MCF 10A (cell line): ENCODE measurements at places on chromosomes 13 and 19. TPM values are rescaled to one million over a fixed set of nuclear protein-coding genes. Genes with fewer than 3 reads are reported as not detected.

The CHAF1A gene
- total RNA-seq, result 15.3 and 16.7 TPM in 2 replicates

The DKKL1 gene
- 0.56 TPM in 1 of 2 replicates, not detected in the other for total RNA-seq

The TEX26 gene
- total RNA-seq, result not detected in 2 replicates

The PRR12 gene
- 19.0 and 20.2 TPM in 2 replicates for total RNA-seq

The ADGRE1 gene
- not detected in 2 replicates for total RNA-seq

- DNase-seq, result no peak
These were observed 33.5 kb upstream of the IRS2 start for GRCh38 chr13:109819874-109820273.

DNA sequence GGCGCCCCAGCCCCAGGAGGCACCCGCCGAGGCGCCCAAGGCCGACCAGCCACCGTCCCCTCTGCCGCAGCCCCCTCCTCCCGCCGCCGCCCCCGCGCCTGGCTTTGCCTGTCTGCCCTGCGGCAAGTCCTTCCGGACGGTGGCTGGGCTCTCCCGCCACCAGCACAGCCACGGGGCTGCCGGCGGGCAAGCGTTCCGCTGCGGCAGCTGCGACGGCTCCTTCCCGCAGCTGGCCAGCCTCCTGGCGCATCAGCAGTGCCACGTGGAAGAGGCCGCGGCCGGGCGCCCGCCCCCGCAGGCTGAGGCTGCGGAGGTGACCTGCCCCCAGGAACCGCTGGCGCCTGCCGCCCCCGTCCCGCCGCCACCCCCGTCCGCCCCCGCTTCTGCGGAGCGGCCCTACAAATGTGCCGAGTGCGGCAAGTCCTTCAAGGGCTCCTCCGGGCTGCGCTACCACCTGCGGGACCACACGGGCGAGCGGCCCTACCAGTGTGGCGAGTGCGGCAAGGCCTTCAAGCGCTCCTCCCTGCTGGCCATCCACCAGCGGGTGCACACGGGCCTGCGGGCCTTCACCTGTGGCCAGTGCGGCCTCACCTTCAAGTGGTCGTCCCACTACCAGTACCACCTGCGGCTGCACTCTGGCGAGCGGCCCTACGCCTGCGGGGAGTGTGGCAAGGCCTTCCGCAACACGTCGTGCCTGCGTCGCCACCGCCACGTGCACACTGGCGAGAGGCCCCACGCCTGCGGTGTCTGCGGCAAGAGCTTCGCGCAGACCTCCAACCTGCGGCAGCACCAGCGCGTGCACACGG, 2.6 kb upstream of the NAT14 start:
- no peak for DNase-seq

- no peak for DNase-seq
These were observed 39.4 kb downstream of the ADPRHL1 start for GRCh38 chr13:113413898-113414282.

DNA sequence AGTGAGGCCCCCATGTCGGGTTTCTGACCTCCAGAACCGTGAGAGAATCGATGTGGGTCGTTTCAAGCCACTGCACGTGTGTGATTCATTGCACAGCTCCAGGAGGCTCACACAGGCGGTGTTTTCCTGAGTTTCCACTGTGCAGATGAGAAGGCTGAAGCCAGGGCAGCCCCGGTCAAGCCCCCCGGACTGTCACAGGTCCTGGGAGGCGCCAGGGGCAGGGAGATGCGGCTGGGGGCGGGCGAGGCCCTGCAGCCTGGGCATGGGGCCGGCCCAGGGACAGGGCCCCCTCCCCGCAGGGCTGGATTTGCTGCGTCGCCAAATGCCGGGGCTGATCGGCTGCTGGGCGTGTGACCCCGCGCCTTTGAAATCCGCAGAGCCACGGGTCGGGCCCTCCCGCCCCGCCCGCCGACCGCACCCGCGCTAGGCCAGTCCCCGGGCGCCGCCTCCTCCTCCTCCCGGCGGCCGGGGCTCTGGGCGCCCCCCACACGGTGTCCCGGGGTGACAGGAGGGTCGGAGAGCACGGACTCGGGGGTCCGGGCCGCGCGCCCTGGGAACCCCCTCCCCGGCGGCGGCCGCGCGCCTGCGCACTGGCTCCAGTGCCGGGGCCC, 9.9 kb upstream of the MKNK2 start:
- peak; percentile 78 for DNase-seq

- peak; percentile 29 for DNase-seq
These were observed 5.8 kb upstream of the TLE2 start for GRCh38 chr19:3034656-3035541.

GRCh38 chr13:62093984-62094780, 678.5 kb upstream of the PCDH20 start:
- no peak for DNase-seq

DNA sequence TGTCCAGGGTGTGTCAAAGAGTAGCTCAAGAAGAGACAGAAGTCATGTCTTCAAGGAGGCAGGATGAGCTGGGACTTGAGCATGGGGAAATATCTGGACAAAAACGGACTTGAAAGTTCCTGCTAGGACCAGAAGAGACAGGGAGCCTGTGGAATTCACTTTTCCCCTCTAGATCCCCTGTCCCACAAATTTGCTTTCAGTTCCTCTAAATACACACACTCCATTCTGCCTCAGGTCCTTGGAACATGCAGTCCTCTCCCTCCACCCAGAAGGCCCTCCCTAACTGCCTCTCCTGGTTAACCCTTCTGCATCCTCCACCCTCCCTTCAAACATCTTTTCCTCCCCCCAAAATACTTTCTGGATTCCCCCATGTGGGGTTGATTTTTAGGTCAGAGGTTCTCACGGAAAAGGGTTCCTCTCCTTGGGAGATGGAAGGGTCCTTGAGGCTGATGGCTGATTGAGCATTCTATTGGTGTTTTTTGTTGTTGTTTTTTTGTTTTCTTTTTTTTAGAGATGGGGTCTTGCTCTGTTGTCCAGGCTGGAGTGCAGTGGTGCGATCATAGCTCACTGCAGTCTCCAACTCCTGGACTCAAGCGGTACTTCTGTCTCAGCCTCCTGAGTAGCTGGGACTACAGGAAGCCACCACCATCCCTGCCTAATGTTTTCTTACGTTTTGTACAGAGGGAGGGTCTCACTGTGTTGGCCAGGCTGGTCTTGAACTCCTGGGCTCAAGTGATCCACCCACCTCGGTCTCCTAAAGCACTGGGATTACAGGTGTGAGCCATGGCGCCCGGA, 6.9 kb upstream of the RETN start:
- DNase-seq, result no peak

GRCh38 chr19:57016076-57016475, 103.7 kb upstream of the USP29 start:
- DNase-seq, result no peak

- no peak for DNase-seq
These were observed at the start of gene ERFL for GRCh38 chr19:41928221-41928683. TSS of gene ERFL (minus strand) at chr19:41928449. CDS start at chr19:41912919, 15,530 bp downstream.

GRCh38 chr19:33227242-33227650, 1.6 kb upstream of the SLC7A10 start:
- DNase-seq, result no peak

DNA sequence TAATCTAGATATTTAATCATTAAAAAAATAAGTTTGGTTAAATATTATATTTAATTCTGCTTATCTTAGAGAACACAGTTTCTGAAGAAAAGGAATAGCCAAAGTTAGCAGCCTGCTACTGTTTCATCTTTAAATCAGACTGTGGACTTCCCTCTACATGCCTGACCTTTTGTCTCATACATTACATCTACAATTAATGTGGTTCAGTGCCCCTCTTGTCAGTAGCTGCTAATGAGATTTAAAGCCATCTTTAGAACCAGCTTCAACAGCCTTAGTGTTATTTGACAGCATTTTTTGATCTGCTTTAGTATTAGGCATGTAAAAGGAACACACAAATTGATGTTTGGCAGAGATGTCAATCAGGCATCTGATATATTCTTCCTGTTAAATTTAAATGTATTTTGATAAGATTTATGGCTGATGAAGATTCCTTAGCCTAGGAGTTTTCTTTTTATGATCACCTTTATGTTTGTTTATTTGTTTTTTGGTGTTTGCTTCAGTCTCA, 1925.8 kb upstream of the PRR20A start:
- DNase-seq, result no peak

DNA sequence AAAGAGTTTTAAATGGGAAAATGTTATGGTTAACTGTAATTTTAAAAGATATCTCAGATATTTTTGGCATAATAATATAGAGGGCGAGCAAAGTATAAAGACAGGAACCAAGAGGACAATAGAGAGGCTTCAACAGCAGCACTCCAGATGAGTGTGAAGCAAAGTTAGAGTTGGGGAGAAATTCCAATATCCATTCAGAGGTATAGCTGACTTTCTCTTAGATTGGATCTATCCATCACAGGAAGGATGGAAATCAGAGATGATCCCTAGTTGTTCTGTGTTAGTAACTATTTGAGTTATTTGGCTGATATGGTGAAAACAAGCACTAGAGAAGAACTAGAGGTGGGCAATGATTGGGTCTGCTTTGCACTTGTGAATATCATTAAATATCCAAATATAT, 786.0 kb upstream of the KLHL1 start:
- DNase-seq, result no peak

- no peak for DNase-seq
These were observed 9.7 kb downstream of the LATS2 start for GRCh38 chr13:21051675-21052074.

- no peak for DNase-seq
These were observed 47.2 kb upstream of the POMP start for GRCh38 chr13:28611654-28612131.

- peak; percentile 91 for DNase-seq
These were observed 121.7 kb downstream of the MRPL57 start for GRCh38 chr13:21297914-21298831.

- no peak for DNase-seq
These were observed 60.7 kb upstream of the FGF14 start for GRCh38 chr13:102462570-102462969.

- DNase-seq, result no peak
These were observed 73.7 kb downstream of the ERICH6B start for GRCh38 chr13:45541806-45542205.

DNA sequence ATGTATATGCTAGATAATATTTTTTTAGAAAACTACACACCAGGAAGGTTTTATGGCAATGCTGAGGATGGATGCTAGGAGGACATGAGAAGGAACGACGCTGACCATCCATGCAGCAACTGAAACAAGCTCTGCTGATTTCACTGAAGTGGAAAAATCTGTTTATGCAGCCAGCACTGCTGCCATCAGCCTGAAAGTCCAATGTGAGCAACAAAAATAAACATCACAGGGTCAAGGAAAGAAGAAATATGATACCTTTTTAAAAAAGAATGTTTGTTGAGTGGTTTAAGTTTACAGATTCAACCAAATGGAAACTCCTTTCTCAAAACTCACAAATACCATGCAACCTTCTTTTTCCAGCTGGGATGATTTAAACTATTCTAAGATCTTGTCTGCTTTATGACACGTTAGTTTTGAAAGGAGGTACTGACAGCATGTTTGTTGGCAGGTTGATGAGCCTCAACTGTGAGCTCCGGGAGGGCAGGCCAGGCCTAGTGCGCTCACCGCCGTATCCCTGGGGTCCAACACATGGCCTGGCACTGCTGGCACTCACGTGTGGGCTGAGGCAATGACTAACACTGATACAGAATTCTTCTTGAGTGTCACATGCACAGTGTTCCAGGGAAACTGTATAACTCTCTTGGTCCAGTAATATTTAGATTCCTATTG, 46.8 kb downstream of the LATS2 start:
- DNase-seq, result peak; percentile 51

DNA sequence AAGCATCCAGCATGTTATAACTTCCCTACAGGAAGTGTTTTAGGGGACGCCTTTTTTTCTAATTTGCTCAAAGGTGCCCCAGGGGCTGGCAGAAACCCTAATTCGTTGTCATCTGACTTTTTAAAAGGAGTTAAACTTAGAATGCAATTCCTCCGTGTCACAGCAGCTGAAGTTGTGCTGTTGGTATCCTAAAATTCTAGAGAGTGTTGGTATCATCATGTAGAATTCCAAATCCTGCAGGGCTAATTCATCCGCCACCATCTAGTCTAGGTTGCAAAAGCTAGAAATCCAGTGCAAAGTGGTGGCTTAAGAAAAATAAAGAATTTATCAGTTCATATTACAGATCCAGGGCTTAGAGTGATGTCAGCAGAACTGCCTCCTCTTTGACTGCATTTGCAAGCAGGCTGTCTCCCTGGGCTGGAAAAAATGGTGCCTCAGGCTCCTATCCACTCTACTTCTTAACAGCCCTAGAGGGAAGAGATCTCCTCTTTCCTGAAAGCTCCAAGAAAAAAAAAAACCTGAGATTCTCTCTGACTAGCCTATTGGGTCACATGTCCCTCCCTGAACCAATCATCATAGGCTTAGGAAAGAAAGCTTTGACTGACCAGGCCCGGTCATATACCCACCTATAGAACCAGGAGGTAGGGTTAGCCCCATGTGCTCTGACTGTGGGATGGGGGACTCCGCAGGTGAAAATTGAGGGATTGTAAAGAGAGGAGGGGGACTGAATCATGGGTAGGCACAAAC, 73.0 kb downstream of the MAP4K1 start:
- peak; percentile 77 for DNase-seq
